Activated CD4-positive, alpha-beta T cell treated with anti-CD3 and anti-CD28 coated beads for 24 hours (primary cell): ENCODE measurements at places on chromosomes 12 and 14.

GRCh38 chr14:100975671-100976070 lies 72.1 kb upstream of the RTL1 start:
- DNase-seq: no peak

GRCh38 chr12:116381744-116382685 lies 104.5 kb upstream of the MED13L start:
- no peak for DNase-seq

GRCh38 chr12:18655351-18655750 lies 82.5 kb downstream of the PLCZ1 start:
- no peak for DNase-seq

DNA sequence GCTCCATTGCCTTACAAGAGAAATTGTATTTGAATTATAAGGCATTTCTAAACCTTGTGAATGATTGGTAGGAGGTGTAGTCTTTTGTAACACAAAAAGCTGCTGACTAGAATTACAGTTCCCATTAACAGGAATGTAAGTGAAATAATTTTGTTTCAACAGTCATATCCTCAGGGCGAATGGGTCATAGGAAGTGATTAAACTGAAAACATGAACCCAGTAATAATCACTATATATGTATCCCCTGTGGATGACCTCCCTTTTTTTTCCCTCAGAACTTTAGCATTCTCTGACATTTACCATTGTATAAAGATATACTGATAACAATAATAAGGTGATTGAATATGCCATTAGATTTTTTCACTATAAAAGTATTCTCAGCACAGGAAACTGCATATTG lies 312.3 kb downstream of the ATP23 start:
- no peak for DNase-seq

DNA sequence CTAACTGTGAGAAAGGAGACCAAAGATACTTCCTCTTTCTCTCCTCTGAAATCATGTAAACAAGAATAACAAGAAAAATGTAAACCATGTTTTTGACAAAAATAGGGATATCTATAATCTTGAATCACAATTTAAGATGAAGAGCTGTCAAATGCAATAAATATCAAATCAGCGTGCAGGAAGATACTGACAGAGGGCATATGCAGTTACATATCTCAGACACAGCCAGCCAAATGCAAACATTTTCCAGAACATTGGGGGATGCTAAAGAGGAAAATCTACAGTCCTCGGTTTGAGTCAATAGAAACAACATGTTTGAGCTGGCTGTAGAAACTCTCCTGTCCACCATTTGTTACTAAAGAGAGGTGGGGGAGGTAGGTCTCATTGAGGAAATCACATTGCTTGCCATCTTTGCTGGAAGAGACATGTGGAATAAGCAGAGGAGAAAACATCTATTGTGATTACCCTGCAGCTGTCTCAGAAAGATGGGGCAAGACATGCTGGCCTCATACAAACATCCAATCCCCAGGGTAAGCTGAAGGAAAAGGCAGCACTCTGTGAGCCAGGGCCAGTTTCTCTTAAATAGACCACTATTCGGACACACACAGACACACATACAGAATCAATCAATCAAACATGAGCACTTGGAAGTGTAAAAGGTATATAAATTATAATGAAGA lies 43.5 kb downstream of the CNTN1 start:
- DNase-seq: no peak

GRCh38 chr12:42196723-42197603 lies 41.1 kb downstream of the YAF2 start:
- no peak for DNase-seq

DNA sequence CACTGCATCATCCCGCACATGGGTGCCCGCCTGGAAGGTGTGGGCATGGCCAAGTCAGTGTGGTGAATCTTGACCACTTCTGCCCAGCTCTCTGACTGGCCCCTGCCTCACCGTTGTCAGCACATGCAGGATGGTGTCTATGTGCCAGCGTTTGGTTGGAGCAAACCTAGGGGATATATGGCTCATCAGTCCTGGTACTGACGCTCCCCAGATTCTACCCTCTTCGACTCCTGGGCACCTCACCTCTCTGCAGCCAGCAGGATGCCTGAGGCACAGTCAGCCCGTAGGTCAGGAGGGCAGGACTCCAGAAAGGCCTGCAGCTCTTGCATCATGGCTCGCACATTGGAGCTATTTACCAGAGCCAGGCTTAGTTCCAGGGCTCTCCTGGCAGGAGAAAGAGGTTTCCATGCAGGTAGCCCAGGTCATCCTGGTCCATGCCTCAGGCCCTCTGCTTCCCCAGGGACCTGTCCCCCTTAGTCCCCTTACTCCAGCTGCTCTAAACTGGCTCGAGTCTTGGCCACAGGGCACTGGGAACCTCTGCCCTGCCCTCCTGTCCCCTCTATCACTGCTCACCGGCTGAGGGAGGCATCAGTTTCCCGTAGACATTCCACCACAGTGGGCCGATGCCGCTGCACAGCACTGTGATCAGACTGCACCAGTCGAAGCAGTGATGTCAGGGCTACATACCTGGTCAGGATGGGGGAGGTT lies 4.0 kb downstream of the AP1G2 start:
- DNase-seq: no peak

DNA sequence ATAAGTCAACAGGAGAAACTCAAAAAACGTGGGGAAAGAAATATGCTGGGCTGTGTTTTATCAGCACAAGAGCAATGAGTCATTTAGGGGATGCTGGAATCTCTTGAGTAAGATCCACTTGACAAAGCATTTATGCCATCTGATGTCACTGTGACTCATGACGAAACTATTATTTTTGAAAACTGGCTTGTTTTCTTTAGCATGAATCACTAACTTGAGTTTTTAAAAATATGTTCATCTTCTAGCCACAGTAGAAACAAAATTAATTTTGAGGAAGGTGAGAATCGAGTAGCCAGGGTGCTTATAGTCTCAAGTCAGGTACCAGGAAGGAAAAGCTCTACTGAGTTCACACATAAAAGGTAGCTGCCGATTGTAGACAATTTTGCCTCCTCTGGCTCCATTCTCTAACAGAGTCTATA lies 456.2 kb upstream of the MGAT4C start:
- no peak for DNase-seq

DNA sequence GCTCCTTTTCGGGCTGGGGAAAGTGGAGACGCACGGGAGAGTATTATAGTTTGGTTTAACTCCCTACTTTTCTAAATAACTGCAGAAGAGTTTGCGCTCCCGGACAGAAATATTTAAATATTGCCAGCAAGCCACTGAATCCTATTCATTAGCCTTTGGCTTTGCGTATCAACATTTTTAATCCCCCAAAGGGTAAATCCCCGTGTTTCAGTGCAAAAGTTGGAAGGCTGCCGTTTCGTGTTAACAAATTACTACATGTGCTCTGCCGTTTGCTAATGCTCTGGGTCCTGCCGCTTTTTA lies 372 bp upstream of the DPF3 start:
- DNase-seq: no peak

- DNase-seq: no peak
Observed at GRCh38 chr12:108779998-108780688, 48.8 kb upstream of the CORO1C start.

GRCh38 chr12:111444314-111444924 lies 38.7 kb downstream of the SH2B3 start:
- no peak for DNase-seq
